NCI-H1092 treated with DMSO at 0.1 percent for 48 hours (cell line): ENCODE measurements at places on chromosomes 13 and 19.

DNA sequence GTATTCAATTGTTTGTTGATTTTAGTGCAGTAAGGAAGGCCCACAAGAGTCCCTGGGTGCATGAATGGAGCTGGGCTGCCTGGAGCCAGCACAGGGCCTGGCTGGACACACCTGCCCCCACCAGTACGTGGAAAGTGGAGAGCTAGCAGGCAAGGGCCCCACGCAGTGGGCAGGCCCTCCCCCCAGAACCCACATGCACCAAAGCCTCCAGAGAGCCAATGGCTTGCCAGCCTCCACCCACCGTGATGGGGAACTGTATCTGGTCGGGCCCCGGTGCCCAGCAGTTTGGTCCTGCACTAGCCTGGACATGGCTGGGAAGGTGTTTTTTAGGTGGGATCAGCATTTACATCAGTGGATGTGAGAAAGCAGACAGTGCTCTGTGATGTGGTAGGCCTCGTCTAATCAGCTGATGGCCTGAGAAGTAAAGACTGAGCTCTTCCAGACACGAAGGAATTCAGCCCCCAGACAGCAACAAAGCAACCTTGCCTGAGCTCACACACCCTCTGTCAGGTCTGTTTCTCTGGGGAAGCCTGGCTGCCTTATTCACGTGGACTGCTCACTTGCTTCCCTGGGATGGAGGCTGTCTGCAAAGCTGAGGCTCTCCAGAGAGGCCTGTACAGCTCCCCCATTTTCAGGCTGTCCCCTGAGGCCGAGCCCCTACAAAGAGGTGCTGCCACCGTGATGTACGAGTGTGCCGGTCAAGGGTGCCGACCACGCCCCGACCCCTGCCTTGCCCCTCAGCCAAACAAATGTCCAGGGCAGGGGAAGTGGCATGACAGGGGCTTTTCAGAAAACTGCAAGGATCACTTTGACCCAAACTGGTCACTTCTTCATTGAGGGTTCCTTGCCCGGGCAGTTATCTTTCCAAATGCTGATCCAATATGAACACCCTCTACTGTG is 27.5 kb downstream of the RAB20 start:
- DNase-seq = no peak

DNA sequence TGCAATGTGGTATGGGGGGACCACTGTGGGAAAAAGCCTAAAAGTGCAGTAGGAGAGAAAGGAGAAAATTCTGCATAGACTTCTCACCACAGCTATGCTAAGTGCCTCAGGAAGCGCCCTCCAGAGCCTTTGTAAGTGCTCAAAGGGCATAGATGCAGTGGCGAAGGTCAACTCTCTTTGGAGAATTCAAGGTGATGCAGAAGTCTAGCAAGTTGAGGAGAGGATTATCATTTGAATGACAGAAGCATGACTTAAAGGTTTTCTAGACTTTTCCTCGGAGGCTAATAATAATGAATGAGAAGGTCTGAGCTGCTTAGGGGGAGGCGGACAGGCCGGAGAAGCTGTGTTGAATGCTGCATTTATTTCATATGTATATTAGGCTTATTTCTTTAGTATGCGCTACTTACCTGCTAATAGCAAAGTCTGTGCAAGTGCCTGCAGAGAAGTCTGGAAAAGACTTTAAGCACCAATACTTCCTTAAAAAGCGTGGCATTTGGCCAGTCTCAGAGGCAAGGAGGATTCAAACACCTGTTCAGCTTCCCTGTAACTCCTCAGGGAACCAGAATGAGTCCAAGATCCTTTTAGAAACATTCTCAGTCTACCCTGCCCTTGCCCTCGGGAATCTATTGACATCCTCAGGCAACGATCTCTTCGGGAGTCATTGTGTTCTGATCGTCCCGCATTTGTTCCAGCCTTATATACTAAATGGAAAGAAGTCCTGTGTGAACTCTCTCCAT is 56.2 kb downstream of the FLT1 start:
- no peak for DNase-seq

DNA sequence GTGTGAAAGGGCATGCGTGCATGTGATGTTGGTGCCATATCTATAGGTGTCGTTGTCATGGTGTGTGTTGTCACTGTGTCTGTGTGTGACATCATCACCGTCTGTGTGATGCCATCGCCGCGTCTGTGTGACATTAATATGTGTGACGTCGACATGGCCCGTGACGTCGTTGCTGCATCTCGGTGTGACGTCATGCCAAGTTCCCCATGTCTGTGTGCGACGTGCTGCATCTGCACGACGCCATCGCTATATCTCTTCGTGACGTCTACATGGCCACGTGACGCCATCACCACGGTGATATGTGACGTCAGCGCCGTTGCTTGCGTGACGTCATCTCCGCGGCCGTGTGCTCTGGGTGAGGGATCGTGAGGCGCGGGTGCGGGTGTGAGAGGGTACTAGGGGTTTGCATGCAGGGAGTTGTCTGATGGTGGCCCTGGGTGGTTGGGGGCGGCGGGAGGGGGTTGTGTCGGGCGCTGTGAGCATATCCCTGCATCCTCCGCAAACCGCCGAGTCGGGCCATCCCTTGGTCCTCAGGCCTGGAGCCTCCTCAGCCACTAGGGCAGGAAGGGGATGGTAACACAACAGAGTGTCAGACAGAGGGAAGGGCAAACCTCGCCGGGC is 14.6 kb downstream of the GTPBP3 start:
- no peak for DNase-seq

DNA sequence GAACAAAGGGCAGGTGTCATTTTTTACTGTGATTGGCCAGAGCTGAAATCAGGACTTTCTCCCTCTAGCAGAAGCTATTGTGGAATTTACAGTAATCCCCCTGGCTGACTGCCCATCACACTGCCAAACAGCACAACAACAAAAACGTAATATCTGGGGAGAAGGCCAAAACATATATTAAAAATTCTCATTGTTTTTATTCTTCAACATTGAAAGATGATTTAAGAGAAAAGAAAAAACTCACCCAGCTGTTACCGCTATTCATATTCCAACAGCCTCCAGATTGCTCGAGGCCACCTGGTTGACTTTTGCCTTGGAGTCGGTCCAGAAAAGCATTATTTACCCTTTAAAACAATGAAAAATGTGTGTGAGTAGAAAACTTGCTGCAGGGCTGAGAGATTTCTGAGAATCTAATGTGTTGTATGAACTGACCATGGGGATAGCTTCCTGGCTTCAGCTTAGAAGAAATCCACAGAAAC is 97.2 kb downstream of the EPSTI1 start:
- DNase-seq = peak; percentile 77

- no peak for DNase-seq
These were observed 100.9 kb downstream of the NDFIP2 start for GRCh38 chr13:79581870-79582315.

GRCh38 chr19:50480281-50481111 is 3.8 kb upstream of the GARIN5A start:
- DNase-seq = no peak

DNA sequence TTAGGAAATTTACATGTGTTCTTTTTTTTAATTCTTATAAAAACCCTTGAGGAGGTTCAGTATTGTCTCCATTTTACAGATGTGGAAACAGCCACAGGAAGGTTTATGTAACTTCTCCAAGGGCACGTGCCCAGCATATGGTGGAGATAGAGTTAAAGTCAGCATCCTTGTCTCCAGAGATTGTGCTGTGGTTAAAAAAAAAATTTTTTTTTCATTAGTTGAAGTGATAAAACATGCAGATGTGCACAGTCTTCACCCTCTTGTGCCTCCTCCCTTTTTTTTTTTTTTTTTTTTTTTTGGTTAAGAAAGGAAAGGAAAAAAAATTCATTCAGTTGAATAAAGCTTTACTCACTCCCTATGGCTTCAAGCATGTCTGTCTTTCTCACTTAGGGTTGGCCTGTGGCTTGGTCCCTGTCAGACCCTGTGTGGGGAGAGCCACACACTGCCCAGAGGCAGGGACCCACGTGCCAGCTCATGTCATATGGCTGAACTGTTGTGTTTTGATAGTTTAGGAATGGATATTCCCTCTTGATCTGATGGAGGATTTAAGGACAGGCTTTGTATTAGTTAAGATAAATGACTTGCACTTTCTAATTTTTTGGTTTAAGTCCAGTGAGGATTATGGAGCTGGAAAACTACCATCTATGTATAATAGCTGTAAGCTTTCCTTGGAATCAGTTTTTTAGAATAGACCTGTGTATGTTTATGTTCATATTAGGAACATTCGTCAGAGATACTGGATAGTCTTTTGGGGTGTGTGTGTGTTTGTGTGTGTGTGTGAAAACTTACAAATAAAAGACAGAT is 19.3 kb downstream of the RNASEH2B start:
- no peak for DNase-seq

DNA sequence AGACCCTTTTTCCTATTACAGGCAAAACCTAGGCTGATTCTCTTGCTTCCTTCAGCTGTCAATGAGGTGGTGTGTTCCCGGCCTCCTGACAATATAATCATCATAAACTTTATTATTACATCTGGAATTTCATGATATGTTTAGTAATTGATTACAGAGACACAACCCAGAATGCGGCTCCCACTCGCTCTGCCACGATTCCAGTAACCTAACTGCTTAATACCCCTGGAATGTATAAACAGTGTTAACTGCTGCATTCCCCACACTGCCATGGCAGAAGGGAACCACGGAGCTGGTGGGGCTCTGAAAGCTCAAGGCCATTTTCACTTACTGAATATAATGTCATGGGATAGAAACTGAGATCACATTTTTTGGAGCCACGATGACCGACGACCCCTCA is 17.1 kb downstream of the TSHZ3 start:
- DNase-seq = no peak

- DNase-seq = no peak
These were observed 437 bp downstream of the EPOR start for GRCh38 chr19:11383706-11384048.

- DNase-seq = no peak
These were observed 1730.4 kb upstream of the SLC10A2 start for GRCh38 chr13:104796581-104796980.

DNA sequence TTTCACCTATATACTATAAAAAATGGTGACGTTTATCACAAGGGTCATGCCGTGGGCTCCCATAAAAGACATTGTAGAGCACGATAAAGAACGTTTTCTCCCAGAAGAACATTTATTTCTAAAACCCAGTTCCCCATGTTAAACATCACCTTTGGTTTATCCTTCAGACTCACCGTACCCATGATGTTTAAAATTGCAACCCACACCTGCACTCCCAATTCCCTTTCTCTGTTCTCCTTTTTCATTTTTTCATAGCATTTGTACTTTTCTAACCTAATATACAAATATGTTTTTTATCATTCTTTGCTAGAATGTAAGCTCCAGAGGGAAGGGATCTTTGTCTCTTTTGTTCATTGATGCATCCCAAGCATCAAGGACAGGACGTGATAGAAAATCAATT is 2.0 kb downstream of the RCBTB2 start:
- no peak for DNase-seq

- DNase-seq = peak; percentile 55
These were observed 6.4 kb upstream of the DMWD start for GRCh38 chr19:45798995-45799517.

DNA sequence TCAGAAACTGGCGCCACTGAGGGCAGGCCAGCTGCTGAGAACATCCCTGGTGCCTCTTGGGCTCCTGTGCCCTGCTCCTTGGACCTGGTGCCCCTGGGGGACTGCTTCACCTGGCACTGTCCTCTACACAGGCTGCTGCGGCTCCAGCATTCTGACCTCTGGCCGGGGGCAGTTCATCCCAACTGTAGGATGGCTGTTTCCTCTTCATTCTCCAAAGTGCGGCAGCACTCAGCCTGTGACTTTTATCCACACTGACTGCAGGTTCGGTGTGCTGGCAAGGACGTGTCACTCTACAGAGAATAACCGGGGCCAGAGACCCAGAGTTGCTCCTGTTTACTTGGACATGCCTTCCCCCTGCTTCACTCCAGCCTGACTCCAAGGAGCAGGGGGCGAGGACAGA is 7.6 kb upstream of the ANKRD10 start:
- DNase-seq = no peak

- peak; percentile 38 for DNase-seq
These were observed 9.6 kb downstream of the CEBPA start for GRCh38 chr19:33292595-33293254.

DNA sequence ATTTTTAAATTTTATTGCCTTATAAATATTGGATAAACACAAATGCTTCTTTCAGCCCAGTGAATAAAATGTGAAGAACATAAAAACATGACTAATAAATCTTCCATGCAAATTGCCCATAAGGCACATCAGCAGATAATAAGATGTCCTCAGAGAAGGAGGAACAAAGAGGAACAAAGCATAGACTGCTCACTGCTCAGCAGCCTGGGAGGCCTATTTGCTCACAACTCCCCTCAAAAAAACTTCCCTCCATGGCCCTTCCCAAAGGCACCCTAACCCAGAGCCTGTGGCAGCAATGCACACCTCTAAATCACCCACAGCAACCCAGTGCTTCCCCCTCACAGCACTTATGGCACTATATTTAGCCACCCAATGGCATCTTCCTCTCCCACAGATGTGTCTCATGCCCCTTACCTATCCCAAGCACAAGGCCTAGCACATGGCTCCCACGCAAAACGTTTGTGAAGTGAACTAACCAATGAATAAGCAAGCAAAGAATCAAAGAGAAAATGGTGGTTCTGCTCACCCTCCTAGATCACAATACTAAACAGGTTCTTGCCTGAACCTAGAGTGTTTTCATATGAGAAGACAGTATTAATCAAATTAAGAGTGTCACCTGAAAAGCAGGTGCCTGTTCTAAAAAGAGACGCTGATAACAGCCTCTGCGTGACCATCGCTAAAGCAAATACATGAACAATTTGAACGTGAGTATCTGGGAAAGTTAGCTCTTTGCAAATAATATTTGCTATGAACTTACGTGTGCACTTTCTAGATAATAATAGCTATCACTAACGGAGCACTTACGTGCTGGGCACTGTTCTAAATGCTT is 96.9 kb downstream of the TBC1D4 start:
- DNase-seq = peak; percentile 36

DNA sequence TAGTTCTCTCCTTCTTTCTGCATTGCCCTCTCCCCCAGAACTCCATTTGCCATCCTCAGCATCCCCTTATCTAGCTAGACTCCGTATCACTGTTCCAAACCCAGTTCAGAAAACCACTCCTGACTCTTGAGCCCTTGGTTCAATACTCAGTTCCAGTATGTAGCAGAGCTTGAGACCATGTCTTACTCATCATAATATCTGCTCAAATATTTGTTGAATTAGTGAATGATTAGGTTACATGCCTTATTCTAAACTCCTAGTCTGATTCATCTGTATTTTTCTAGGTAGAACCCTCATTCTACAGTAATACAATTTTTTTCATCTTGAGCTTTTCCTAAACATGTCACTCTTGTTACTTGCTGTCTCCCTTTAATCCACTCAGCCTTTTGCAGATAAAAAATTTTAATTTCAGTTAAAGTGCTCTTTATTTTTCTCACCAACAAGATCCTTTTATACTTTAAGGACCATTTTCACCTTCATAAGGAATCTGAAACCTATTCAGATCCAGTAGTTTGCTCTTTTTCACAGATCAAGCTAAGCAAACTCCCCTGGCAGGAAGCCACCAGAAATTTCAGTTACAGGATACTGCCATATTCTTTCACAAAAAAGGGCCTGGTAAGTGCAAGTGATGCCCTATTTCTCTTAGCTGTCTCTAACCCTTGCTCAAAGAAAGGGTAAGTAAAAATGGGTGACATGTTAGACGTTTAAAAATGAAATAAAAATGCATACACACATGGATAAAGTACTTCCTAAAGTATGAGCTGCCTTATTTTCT is 23.1 kb upstream of the INTS6 start:
- no peak for DNase-seq

- no peak for DNase-seq
These were observed at the start of gene TDRD12 for GRCh38 chr19:32719611-32720059. Gene TDRD12, plus strand, starts transcription at chr19:32719767. Its CDS starts 306 bp downstream, at chr19:32720073.
